Neural crest cell (in vitro differentiated cells): ENCODE measurements at places on chromosomes 2 and 18.

GRCh38 chr2:130755256-130756052 lies at the start of gene AMER3:
Gene AMER3 (plus strand): TSS chr2:130755540. CDS start chr2:130762073, 6,533 bp downstream.
- peak; percentile 32 for DNase-seq

DNA sequence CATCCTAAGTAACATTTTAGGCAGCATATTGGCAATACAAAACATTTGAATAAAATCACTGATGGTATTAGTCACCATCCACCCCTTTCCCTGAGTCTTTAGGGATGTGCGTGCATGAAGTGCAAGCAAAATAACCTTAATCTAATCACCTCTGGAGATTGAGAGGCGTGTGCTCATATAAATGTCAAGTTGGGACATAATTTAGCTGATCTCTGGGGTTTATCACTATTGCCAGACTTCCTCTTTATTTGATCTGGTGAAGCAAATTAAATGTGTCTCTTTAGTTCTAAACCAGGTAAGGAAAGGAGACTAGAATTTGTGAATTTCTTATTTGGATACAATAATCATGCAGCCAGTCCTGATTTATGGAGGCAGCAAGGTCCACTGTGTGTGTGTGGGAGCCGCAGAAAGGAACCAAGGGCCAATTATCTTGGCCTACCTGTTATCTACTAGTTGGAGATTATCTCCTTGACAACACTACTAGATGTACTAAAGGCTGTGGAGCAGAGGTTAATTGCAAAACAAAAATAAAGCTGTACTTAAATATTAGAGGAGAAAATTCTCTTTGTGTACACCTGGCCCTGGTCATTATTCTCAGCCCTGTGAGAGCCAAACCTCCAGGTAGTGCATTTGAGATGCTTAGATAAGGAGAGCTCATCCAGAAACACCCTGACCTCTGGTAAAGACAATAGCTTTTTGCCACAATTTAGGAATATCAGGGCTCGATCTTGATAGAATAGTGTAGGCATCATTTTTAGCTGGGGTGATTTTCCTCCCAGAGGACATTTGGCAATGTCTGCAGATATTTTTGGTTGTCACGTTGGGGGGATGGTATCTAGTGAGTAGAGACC lies 78.2 kb downstream of the HRH4 start:
- no peak for DNase-seq

- DNase-seq: no peak
Measured at GRCh38 chr18:69097349-69097748, 299.5 kb downstream of the CCDC102B start.

- DNase-seq: no peak
Measured at GRCh38 chr2:177296040-177296439, 31.5 kb upstream of the NFE2L2 start.

GRCh38 chr2:59630789-59631188 lies 922.7 kb downstream of the BCL11A start:
- no peak for DNase-seq

DNA sequence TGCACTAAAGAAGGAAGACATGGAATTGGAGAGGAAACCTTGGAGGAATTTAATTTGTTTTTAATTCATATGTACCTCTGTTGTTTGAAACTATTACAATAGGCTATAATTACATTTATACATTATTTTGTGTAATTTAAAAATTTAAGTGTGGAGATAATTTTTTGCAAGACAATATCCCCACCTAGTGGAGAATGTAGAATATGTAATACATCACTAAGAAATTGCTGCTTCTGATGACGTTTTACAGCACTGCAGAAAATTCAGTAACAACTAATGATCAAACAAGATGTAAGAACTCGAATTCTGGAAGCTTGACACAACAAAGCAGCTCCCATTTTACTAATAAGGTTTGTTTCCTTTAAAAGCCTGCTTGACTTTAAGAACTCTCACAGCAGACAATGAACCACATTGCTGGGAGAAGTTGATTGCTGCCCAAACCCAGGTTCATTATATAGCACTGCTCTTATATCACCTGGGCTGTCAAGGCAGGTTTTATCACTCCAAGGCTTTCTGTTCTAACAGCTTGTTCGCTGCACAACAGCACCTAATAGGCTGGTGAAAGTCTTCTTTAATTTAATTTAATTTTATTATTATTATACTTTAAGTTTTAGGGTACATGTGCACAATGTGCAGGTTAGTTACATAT lies 53.4 kb downstream of the THADA start:
- no peak for DNase-seq

GRCh38 chr2:23456881-23457760 lies 72.1 kb downstream of the KLHL29 start:
- DNase-seq: no peak

DNA sequence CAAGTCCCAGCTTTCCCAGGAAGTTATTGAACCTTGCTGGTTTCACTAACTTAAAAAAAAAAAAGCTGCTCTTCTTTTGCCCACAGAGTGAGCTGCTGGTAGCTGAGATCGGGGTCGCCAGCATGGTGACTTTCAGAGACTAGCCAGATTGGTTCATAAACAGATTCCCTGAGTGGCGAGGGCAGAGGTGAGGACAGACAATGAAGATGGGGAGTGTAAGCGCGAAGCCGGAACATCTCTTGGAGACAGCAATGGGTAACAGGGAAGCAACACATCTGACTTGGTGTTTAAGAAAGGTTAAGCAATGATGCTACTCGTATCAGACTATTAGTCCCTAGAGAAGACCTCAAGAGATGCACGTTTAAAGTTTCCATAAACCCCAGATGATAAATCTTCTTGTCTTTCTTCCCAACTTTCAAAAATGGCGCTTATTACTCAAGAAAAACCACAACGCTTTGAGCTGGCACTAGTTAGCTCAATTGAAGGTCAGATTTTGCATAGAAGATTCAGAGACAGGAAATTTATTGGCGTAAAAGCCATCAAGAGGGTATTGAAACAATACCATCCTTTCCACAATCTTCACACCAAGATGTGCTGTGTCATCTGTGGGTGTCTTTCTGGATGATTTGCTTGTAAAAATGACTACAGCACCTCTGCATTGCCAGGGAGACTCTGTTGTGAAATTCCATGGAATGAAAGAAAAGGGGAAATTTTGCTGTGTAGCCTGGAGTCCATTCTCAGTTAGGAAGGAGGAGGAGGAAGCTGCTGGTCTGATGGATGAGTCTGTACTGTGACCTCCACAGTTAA lies 193.1 kb upstream of the CXCR4 start:
- DNase-seq: no peak

DNA sequence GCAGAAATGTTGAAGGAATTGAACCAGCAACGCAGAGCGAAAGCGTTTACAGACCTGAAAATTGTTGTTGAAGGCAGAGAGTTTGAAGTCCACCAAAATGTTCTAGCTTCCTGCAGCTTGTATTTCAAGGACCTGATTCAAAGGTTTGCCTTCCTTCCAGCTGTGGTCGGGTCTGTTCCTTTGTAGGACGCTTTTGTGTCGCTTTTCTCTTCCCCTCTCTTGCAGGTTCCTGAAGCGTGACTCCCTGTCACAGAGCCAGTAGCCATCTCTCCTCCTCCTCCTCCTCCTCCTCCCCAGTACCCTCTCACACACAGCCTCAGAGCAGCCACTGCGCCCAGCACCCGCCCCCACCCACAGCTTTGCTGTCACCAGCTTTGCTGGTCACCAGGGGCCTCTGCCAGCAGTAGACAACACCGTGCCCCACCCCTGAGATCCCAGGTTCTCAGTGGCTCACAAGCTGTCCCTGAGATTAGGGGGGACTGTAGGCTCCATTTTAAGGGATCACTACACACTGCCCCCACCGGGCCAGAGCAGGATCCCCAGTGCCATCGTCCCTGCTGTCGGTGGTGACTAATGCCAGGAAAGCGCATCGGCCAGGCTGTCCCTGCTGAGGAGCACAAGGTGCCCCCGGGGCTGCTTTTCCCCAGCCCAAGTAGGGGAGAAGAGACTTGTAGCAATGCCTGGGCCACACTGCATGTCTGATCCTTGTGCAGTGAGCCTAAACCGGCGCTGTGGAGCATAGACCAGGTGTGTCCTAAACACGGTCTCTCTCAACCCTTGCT lies 242.3 kb downstream of the ATAD2B start:
- no peak for DNase-seq

DNA sequence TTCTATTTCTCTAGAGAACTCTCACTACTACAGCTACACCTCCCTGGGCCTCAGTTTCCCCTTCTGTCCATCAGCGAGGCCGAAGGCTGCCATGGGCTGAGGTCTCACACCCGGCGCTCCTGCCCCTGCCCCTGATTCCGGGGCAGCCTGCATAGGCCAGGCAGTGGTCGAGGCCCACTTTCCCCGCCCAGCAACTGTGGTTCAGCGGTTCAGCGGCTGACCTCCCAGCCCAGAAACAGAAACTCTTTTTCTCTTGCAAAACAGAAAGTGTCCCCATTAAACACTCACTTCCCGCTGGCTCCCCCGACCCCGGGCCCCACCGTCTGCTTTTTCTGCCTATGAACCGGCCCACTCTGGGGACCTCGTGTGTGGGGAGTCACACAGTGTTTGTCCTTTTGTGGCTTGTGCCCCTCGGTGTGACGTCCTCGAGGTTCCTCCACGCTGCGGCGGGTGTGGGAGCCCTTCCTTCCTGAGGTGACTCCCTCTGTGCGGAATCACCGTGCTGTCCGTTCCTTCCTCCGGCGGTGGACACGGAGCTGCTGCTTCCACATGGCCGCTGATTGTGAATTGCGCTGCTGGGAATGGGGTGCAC lies 16.0 kb downstream of the PDCD1 start:
- no peak for DNase-seq

DNA sequence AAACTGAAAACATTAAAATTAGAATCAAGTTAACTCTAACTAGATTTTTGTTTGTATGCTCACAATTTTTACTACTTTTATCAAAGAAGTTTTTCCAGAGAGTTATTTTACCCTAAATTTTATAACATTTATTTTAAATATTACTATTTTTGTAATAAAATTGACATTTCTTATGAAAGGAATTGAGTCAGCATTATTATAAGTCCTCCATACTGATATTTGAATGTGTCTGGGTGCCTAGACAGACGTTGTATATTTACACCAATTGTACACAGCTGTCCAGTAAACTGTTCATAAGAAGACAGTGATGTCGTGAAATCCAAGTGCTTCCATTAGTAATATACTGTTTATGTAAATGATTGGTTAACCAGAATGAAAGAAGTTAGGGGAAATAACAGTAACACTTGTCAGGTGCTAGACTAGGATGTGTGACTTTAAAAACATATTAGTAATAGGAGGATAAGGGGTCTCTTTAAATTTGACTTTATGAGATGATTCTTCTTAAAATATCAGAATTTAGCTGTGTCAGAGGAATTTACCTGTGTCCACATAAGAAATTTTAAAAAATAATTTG lies 73.7 kb downstream of the TANK start:
- DNase-seq: no peak

GRCh38 chr2:223712642-223713041 lies 110.5 kb upstream of the SCG2 start:
- no peak for DNase-seq

DNA sequence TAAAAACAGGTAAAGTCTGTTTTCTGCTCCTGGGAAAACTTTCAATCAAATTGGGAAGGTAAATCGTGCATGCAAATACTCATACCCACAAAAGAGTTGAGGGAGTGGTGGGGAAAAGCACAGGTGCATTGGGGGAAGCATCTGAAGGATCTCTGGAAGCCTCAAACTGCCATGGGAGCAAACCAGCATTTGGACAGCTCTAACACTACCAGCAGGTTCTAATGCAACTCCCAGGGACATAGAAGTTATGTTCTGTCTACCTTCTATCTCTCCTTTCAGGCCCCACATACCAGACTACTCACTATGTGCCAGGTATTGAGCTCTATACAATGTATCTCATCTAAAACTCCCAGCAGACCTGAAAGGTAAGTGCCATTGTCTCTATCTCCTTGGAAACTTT lies 933.7 kb downstream of the NRXN1 start:
- DNase-seq: no peak

- no peak for DNase-seq
Measured at GRCh38 chr2:216934151-216934550, 74.3 kb upstream of the TNP1 start.

DNA sequence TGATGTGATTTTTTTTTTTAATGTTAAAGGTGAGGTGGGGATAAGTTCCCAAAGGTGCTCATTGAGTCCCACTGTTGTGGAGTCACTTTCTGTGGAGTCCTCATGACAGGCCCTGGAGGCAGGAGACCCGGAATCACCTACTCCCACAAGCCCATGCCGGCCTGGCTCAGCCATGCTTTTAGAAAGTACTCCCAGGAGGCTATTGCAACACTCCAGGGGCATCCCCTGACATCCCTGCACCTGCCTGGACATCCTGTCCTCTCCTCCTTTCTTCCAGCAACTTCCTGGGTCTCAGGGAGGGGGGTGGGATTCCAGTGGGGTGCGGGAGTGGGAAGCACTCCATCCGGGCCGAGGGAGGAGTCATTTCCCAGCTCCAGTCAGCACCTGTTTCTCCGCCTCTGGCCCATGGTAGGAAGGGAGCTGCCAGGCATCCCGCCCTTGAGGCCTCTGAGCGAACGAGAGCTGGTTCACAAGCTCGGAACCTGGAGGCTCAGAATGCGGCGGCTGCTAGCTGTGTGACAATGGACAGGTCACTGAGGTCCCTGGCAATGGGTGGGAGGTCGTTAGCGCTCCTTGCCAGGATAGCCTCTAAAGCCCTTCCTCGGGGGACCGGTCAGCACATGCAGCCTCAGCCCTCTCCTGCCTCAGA lies 163.9 kb upstream of the ID2 start:
- no peak for DNase-seq

DNA sequence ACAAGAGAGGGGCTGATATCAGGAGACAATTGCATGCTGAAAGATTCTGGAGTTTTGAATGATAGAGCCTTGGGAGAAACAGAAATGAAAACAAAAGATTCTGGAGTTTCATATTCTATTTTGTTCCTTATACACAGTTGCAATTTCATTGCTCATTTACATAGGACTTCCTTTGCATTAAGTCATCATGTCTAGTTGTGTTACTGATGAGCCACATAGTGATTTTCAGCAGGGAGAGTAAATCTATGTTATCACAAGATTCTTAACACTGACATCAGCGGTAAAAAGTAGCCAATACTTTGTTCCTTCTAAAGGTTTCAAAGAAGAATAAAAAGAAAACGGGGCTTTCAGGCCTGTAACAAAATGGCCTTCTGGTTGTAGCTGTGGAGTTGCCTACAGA lies 7.1 kb downstream of the ADAM17 start:
- DNase-seq: no peak

DNA sequence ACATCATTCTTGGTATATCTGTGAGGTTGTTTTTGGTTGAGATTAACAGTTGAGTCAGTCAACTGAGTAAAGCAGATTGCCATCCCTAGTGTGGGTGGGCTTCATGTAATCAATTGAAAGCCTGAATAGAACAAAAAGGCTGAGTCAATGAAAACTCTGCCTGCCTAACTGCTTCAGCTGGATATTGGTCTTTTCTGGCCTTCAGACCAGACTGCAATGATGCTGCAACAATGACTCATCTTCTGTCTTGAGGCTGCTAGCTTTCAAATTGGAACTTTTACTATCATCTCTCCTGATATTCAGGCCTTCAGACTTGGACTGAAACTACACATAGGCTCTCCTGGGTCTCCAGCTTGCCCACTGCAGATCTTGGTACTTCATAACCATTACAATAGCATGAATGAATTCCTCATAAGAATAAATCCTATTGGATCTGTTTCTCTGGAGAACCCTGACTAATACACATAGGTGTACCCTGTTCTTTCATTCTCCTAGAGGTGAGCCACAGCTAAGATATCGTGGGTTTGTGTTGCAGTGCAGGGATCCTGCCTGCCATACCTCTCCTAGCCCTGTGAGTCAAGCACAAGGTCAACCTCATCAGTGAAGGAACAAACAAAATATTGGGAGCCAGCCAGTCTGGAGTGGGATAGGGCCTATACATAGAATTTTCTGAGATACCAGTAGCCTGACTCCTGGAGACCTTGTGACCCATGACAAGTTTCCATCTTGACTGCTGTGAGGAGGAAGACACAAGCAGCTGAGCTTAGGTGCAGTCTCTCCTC lies 473.8 kb downstream of the DCC start:
- no peak for DNase-seq

GRCh38 chr18:13440277-13441248 lies 222.0 kb downstream of the LDLRAD4 start:
- DNase-seq: no peak
